ENCODE measurements at places on chromosomes 7 and 10.
A peak's percentile ranks its signal among the peaks of the same experiment; 100 is the strongest.

DNA sequence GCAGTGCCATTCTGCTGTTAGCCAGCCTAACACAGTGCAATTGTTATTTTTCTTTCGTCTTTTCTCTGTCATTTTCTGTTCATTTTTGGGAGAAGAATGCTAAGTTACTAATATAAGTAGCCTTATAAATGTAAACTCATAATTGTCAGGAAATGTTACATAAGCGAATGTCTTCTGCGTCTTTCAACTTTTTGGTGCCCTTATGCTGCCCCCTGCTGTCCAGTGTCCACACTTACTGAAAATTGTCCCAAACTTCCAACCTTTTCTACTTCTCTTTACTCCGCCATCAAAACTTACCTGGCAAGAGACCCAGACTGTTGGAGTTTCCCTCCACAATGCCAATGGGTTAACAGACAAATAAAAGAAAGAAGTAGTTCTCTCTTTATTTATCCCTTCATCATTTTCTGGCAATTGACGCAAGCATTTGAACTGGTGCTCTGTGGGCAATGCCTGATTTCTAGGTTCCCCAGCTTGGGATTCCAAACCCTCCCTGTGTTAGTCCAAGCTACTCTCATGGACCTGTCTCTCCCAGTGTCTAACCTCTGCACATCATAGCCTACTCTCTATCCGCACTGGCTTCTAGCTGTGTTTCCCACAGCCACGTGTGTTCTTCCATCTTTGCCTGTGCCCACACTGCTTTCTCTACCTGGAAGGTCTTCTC is 21.0 kb upstream of the EPC1 start:
- peak; percentile 67 for DNase-seq

DNA sequence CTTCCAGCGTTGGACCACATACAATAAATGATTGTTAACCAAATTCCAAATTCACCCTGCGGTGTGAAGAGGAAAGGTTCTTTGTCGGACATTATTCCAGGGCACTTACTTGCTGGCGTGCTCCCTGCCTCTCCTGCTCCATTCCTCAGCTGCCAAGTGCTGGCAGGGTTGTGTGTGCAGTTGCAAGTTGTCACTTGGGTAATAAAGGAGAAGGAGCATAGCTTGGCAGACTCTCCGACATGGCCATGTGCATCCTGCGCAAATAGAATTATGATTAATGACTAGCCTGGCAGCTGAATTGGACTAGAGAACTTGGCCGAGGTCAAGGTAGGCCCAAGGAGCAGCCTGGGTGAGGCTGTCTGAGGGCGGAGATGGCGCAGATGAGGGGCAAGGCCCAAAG is 92.3 kb upstream of the ELMO1 start:
- no peak for DNase-seq

GRCh38 chr10:34037499-34037898 is 703.0 kb upstream of the NRP1 start:
- no peak for DNase-seq

GRCh38 chr10:133150656-133151055 is 9.4 kb upstream of the KNDC1 start:
- no peak for DNase-seq

- peak; percentile 22 for DNase-seq
Measured at GRCh38 chr10:63520500-63521415, at the start of gene REEP3. Gene REEP3 (plus strand): TSS chr10:63521401. CDS start chr10:63521546, 145 bp downstream.

DNA sequence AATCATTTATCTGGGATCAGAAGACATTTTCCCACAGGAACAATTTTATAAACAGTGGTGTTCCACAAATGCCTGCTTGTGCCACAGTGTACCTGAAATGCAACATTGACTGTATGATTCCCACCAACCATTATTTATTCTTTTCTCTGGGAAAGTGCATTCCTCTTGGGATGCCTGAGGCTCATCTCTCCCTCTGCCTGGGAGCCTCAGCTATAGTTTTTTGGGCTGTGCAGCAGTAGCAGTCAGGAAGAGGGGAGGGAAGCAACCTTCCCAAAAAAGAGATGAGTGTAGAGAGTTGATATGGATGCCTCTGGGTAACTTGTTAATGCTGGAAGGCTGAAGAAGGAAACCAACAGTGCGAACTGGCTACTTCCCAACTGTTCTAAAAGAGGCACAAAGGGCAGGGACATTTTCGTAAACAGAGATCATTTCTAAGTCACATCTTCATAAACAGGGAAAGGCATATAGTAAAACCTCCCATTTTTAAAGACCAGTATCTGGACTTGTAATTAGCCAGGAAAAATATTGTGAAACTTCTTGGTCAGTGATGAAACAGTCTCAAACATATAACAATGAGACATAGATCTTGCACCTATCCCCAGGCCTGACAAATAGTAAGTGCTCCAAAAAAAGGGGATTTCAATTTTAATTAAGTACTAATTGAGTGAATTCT is 1.4 kb upstream of the CALD1 start:
- DNase-seq = no peak

- no peak for DNase-seq
Measured at GRCh38 chr10:103724074-103724473, 131.3 kb downstream of the SH3PXD2A start.

DNA sequence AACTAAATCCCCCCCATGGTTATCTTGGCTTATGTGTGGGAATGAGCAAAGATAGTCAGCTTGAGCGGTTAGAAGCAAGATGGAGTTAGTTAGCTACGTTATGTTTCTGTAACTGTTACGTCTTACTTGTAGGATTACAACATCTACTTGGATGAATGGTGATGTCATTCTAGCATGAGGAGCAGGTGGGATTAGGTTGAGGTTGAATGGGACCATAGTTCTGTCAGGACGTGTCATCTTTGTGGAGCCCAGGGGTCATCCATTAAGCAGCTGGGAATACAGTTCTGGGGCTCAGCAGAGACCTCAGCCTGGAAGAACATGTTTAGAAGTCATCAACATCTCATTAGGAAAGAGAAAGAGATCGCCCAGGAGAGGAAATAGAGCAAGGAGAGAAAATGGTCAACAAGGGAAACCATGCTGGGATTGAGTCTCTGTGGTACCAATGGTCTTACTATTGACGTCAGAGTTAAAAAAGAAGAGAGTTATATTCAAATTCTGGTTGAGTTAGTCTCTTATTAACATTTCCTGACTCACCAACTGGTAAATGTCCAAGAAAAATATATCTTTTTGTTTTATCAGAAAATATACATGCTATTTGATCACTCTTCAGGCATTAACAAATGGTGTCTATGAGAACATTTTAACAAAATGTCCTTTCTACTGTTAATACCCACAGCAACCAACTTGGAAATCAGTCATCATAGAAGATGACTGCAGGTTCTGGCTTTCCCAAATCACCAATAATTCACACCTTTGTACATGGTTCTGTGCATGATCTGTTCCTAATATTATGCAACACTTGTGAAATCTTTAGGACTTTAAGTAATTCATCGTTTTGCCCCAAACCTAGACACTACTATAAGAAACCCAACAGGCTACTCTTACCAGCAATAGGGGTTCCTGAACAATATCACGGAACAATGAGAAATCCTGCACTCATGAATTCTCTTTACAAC is 96.9 kb downstream of the KIAA1217 start:
- no peak for DNase-seq

- DNase-seq = no peak
Measured at GRCh38 chr10:86260564-86260963, 106.0 kb downstream of the GRID1 start.

GRCh38 chr7:17651863-17652385 is 288.4 kb downstream of the SNX13 start:
- no peak for DNase-seq

DNA sequence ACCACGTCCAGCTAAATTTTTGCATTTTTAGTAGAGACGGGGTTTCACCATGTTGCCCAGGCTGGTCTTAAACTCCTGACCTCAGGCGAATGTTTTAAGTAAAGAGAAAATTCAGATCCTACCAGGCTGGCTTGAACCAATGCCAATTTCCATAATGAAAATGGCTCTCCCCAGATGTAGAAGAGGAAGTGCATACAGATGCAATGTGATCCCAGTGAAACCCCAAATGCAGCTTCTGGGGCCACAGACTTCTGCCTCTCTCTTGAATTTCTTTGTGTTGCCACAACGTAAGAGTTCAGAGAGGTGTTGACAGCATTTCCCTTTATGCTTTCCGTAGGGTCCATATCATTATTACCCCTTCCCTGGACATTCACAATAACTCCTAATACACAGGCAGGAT is 29.6 kb upstream of the GOT1 start:
- DNase-seq = no peak

DNA sequence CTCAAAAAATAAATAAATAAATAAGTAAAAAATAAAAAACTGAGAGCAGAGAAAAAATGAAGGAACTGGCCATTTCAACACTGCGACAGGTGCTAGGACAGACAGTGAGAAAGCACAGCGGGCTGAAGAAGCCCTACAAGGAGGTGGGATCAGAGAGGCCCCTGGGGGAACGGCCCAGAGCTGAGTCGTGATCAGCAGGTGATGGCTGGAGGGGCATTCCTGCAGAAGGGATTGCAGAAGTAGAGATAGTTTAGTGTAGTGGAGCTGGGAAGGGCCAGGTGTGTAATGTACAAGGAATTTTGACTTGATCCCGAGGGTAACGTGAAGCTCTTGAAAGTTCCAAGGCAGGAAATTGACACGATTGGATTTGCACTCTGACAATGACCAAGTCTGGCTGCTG is 112.1 kb downstream of the CUL2 start:
- DNase-seq = no peak

DNA sequence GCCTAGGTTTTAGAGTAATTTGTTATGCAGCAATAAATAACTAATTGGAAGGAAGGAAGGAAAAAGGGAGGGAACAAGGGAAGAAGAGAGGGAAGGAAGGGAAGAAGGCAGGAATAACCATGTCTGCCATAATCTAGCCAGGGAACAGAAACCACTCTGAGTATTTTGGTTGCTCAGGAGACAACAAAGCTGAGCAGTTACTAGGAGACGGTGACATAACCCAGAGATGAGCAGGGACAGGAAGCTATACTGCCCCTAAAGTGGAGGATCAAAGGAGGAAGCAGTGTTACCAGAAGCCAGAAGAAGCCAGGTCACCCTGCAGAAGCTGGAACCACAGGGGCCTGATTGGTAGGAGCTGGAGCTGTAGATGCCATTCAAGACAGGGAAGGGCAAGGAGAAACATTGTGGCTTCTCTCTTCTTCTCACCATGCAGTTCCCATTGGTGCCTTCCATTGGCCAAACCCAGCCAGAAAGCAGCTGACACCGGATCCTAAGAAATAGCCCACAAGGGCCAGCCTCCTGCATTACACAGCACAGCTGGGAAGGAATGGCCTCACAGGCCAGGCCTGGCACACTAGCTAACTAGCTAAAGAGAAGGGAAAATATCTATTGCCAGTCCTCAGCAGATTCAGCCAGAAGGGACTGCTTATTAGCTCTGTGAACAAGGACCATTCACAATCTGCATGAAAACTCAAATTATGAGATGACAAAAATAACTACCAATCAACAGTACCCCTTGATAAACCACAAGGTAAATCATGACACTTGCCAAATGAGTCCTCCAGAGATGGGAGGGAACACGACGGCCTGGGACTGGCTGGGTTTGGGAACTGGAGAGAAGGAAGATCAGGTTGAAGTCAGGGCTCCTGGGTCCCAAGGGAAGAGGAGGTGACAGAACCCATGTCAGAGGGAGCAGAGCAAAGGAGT is 184.5 kb upstream of the NFE2L3 start:
- DNase-seq = no peak

DNA sequence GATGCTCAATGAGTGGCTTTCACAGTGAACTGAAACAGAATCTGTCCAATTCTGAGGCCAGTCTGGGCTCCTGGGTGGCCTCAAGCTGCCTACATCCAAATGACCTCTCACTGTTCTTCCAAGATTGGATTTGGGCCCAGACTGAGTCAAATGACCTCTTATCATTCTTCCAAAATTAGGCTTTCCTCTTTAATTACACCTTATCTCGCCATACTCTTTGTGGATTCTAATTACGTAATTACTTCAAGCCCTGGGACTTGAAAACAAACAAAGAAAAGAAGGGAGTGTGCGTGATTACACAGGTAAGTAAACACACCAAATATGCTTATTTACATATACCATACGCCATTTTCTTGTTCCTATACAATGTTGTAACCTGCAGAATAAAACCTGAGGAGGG is 18.8 kb downstream of the SORBS1 start:
- no peak for DNase-seq

DNA sequence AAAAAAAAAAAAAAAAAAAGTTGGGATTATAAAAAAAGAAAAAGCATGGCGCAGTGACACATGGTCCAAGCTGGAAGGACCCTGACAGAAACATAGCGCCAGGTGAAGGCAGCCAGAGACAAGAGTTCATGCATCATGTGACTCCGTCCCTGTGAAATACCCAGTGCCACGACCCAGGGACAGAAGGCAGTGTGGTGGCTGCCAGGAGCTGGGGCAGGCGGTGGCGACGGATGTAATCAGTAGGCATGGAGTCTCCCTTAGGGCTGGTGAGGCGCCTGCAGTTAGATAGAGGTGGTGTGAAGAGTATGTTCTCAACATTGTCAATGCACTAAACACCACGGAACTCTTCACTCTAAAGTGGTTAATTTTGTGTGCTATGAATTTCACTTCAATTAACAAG is 43.9 kb downstream of the STK32C start:
- DNase-seq = no peak

GRCh38 chr10:121493521-121493920 is 104.7 kb downstream of the FGFR2 start:
- DNase-seq = no peak

- no peak for DNase-seq
Measured at GRCh38 chr7:139661043-139661440, 116.8 kb downstream of the HIPK2 start.

DNA sequence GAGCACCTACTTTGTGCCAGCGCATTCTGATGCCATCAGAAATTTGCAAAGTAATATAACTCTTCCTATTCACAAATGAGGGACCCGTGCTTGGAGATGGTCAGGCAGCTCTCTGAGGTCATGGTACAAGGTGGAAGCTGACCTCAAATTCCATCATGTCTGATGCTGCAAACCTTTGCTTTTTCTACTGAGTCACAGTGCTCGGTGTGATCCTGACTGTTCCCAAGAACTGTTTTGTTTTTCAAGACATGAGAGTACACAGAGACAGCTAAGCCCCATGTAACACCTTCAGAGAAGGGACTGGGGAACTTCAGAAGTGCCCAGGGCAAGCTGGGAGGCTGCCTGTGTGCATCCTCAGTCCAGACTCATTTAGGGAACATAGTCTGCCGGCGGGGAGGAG is 111.3 kb downstream of the FRMD4A start:
- DNase-seq = no peak

DNA sequence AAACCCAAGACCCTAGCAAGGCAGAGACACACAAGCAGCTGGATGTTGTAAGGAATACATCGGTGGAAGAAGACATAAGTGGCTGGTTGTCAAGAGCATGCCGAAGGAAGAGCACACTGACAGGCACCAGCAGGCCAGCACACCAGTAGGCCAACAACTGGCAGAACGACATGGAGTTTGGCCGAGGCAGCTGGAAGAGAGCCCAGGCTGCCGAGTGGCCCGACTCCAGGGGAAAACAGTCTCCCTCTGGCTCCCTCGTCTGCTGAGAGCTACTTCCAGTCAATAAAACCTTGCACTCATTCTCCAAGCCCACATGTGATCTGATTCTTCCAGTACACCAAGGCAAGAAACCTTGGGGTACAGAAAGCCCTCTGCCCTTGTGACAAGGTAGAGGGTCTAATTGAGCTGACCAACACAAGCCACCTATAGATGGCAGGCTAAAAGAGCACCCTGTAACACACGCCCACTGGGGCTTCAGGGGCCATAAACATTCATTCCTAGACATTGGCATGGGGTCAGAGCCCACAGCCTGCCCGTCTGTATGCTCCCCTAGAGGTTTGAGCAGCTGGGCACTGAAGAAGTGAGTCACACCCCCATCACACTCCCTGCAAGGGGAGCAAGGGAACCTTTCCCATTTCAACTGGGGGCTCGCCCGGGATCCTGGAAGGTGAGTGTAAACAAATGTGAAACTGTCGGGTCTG is 14.7 kb upstream of the TNS3 start:
- no peak for DNase-seq

- no peak for DNase-seq
Measured at GRCh38 chr10:17432723-17433122, 21.7 kb downstream of the ST8SIA6 start.
